Uterus (tissue), 4 donors: ENCODE measurements at places on chromosomes 3 and 15. TPM values are rescaled to one million over a fixed set of nuclear protein-coding genes. Genes with fewer than 3 reads are reported as not detected.
A peak's percentile ranks its signal among the peaks of the same experiment; 100 is the strongest.

GRCh38 chr3:64221571-64222257, 3.6 kb downstream of the PRICKLE2 start:
- no peak for DNase-seq

- DNase-seq = no peak
Measured at GRCh38 chr3:65669163-65669875, 369.4 kb downstream of the MAGI1 start.

DNA sequence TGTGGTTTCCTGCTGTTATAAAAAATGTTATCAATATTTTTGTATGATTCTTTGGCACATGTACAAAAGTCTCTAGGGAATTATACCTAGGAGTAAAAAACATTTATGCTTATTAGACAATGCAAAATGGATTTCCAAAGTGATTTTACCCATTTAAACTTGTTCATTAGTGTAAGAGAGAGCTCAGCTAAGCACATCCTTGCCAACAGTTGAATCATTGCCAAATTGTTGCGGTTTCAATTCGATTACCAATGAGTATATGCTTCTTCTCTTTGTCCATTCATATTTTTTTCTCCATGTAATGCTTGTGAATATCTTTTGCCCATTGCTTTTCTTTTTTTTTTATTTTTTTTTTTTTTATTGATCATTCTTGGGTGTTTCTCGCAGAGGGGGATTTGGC, 17.2 kb downstream of the CASR start:
- no peak for DNase-seq

GRCh38 chr3:18061737-18062656, 319.6 kb upstream of the TBC1D5 start:
- DNase-seq = no peak

ZCWPW2 gene
- total RNA-seq = 2.6 TPM

DNA sequence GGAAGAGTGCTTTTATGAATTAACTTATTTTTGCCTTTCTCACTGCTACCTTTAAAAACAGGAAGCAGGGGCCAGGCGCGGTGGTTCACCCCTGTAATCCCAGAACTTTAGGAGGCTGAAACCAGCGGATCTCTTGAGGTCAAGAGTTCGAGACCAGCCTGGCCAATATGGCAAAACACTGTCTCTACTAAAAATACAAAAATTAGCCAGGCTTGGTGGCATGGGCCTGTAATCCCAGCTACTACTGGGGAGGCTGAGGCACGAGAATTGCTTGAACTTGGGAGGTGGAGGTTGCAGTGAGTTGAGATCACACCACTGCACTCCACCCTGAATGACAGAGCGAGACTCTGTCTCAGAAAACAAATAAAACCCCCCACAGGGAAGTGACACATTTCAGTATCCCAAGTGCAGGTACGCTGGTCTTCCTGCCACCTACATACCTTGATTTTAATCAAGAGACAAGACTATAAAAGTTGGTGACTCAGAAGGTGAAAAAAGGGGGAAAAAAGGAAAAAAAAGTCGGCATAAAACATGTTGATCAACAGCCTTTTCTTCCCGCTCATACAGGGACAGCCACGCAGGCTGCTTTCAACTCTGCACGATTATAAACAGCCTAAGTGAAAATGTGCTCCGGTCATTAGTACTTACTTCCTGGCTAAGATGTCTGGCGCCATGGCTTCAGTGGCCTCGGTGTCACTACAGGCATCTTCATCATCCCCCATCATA, 18.8 kb downstream of the PPP1R2 start:
- no peak for DNase-seq

DNA sequence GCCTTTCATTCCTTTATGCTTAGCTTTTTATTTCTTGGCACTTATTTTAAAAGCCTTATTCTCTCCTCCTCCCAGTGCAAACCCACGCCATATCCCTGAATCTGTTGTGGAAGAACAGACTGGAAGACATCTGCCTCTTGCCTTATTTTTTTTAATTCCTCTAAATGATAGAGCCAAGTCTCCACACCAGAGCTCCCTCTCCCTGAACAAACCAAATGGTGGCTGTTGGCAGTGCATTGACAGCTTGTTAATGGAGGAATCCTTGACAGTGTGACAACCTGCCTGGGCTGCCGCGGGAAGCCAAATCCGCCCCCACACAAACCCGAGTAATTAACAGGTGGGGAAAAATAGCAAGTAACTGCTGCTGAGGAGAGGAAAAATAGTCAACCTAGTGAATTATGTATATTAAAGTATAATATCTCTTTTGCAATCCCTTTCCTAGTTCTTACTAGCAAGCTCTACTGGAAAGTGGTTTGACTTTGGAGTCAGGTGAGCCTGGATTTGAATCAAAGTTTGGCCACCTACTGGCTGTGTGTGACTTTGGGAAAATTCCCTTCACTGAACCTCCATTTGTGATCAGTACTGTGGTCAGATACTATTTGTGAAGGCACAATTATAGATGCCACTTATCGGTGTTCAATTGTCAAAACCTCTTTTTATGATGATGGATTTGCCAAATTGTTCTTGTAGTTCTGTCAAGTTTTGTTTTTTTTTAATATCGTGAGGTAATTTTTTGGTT, 589.6 kb downstream of the PDCD6IP start:
- DNase-seq = no peak

DNA sequence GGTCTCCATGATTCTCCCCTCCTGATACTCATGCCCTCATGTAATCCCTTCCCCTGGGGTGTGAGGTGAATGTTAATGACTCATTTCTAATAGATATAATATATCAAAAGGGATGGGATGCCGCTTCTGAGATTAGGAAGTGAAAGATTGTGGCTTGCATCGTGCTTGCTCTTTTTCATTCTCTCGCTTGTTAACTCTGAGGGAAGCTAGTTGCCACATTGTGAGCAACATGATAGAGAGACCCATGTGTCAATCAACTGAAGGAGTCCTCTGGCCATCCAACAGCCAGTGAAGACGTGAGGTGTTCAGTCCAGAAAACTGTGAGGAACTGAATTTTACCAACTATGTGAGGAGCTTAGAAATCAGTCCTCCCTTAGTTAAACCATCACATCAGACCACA, 28.9 kb upstream of the DRD3 start:
- no peak for DNase-seq

- DNase-seq = no peak
Measured at GRCh38 chr15:101320501-101321052, 25.5 kb upstream of the SNRPA1 start.

- DNase-seq = no peak
Measured at GRCh38 chr3:128036119-128036518, 16.1 kb upstream of the SEC61A1 start.

ZNF770 gene
- total RNA-seq = 18.4 TPM

- no peak for DNase-seq
Measured at GRCh38 chr15:42729409-42729808, 7.5 kb downstream of the CDAN1 start.

DNA sequence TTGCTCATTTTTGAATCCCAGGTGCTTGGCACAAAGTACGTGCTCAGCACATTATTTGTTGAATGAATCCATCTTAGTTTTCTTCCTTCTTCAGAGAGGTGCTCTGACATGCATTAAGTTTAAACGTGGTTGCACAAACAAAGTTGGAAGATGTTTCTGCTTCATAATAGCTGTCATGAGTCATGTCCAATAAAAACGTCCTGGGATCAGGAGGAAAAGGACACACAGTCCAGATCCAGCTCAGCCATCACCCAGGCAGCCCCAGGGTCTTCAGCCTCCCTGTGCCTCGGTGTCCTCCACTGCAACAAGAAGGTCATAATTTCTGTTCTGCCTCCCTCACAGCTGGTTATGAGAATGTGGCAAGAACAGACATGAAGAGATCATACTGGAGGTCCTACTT, 55.4 kb downstream of the CCNL1 start:
- peak; percentile 75 for DNase-seq

GRCh38 chr3:171827385-171827784, 15.8 kb upstream of the TMEM212 start:
- no peak for DNase-seq

DNA sequence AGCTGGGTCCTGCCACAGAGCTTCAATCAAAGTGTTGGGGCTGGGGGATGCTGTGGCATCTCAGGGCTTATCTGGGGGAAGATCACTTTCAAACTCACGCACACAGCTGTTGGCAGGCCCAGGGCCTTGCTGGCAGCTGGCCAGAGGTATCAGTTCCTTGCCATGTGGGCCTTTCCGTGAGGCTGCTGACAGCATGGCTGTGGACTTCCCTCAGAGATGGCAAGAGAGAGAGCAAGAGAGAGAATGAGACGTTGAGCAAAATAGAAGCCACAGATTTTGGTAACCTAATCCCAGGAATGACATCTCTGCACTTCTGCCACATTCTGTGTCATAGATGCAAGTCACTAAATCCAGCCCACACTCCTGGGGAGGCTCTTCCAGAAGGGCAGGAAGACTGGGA, 91.0 kb downstream of the TPRG1 start:
- DNase-seq = no peak
